ENCODE measurements at places on chromosomes 16 and 17.

DNA sequence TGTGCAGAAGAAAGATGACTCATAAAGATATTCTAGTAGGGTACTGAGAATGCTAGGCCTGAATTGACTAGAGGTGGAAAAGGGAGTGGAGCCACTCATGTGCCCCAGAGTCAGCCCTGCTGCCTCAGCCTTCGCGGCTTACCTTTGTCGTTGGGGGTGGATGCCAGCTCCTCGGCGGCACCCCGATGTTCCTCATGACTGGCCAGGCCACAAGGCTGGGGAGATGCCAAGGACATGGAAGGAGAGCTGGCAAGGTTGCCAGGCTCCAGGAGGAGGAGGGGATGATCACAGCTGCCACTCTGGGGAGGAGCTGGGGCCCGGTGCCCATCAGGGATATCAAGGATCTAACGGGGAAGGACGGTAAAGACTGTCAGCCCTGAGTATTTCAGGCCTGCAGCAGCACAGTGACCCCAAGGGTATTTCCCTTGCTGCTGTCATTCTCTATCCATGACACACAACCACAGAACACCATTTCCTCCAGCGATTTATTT, 9.7 kb upstream of the SLC35B1 start:
- DNase-seq = no peak

GRCh38 chr16:31484491-31485171, 1.7 kb downstream of the SLC5A2 start:
- DNase-seq = no peak

- no peak for DNase-seq
These were observed 10.2 kb downstream of the CFAP97D1 start for GRCh38 chr17:43790311-43790940.

DNA sequence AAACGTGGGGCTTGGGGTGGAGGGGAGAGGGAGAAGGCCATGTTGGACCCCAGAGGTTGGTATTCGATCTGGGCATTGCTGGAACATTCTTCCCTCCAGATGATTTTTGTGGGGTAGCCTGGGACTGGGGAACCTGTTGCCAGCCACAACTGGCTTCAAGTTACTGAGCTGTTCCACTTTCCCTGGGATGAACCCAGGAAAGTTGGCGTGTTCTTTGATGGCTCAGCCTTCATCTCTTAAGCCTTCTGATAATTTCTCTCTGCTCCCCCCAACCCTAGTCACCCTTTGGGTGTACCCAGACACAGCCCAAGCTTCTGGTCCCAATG, 2.1 kb downstream of the TBX21 start:
- DNase-seq = no peak

DNA sequence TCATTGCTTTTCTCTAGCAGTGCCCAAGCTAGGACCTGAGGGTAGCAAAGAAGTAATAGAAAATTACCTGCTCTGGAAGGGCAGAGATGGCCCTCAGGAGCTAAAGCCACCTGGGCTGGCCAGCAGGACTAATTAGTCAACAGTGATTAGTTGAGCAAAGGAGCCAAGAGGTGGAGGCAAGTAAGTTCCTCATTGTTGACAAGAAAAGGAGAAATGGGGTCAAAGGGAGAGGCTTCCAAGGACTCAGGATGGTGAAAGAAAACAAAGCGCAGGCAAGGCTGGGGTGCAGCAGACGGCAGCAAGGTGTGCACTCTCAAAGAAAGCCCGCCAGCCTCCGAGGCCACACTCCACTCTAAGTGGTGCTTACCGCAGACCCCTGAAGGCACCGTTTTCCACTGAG, 44.6 kb downstream of the CMTM4 start:
- DNase-seq = no peak

DNA sequence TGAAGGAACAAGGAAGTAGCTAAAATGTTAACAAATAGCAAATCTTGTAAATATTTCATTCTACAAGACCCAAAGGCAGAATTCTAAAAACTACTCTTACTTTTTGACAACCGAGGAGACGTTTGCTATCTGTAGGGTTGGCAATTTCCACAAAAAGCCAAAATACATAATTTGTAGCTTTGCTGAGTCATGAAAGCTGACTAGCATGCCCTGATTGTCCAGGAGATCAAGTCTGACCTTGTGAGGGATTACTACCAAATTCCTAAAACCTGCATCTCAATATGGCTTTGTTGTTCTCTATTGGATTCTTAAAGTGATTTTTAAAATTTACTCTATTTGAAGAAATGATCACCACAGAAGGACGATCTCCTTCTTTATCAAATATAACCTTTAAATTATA, 10.8 kb downstream of the DNAJA2 start:
- no peak for DNase-seq

GRCh38 chr16:56257239-56257638, 66.0 kb downstream of the GNAO1 start:
- DNase-seq = no peak

GRCh38 chr17:34090593-34090992, 164.5 kb upstream of the CCL2 start:
- no peak for DNase-seq

- DNase-seq = no peak
These were observed 12.7 kb downstream of the REXO5 start for GRCh38 chr16:20818929-20819585.

GRCh38 chr16:88971371-88972097, 5.5 kb downstream of the CBFA2T3 start:
- DNase-seq = no peak

GRCh38 chr17:31321481-31321880, at the start of gene EVI2A:
Gene EVI2A (minus strand): TSS chr17:31321622. CDS start chr17:31319013, 2,609 bp downstream.
- peak; percentile 86 for DNase-seq

DNA sequence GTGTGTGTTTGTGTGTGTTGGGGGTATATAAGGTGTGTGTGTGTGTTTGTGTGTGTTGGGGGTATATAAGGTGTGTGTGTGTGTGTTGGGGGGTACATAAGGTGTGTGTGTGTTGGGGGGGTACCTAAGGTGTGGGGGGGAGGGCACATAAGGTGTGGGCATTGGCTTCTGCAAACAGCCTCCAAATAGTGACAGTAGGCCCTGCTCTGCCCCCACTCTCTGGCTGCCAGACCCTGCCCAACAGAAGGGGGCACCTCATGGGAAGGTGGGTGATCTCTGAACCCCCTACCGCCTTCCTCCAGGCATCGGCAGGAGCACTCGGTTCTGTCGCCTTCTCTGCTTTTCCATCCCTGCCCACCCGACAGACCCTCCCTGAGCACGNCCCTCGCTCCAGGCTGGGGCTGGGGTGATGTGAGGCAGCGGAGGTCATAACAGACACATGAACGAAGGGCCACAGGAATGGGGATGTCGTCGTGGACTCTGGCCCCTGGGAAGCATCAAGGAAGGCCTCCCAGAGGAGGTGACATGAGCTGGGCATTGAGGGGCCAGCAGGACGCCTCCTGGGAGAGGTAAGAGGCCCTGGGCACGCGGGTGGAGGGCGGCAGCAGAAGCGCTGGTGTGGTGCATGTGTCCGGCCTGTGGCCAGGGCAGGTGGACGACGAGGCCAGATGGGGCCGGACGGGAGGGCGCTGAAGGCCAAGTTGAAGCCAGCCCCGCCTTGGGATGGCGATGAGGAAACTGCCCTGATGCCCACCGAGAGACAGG, 136.6 kb upstream of the RPH3AL start:
- DNase-seq = peak; percentile 18

DNA sequence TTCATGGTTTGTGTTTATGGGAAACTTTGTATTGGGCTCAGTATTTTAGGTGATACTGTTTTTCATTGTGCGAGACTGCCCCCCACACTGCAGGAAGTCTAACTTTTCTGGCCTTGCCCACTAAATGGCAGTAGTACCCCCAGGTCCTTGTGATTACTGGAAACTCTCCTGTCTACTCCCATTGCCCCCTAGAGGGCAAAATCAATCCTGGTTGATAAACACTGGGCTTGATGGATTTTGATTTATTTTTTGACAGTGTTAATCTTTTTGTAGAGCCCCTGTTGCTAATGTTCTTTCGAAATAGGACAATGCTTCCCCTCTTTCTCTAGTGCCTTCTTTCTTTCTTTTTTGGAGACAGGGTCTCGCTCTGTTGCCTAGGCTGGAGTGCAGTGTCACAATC, 15.5 kb downstream of the METTL9 start:
- no peak for DNase-seq

- DNase-seq = no peak
These were observed 434 bp upstream of the CPSF4L start for GRCh38 chr17:73261952-73262675.

- DNase-seq = no peak
These were observed 23.6 kb downstream of the MPG start for GRCh38 chr16:101586-101985.

DNA sequence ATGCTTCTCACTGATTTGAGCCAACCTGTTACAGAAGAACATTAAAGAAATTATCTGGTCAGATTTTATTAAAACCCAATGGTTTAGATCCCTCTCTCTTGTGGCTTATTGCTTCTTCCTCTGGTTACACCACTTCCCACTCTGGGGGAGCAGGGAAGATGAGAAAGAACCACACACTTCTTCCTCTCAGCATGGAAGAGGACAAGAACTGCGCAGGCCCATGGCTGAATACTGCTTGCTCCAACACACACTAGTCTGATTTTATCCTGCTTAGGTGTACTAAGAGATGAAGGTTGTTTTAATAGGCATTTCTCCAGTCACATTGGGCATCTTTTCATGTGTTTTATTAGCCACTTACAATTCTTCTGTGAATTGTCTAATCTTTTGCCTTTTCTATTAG, 27.6 kb downstream of the MAP3K3 start:
- DNase-seq = no peak

DNA sequence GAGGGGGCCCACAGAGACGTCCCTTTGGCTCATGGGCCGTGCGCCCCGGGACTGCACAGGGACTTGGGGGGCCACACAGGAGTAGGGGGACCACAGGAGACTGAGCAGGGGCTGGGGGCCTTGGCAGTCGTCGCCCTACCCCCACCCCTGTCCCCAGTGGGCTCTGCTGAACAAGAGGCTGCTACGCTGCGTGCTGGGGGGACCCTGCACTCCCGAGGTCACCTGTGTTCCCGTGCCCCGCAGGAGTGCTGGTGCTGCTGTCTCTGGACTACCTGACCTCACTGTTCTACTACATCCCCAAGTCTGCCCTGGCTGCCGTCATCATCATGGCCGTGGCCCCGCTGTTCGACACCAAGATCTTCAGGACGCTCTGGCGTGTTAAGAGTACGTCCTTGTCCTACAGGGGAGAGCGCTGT, 14.4 kb upstream of the RNF213 start:
- no peak for DNase-seq

GRCh38 chr17:47810200-47810821, 11.3 kb downstream of the OSBPL7 start:
- no peak for DNase-seq

Data from stimulated activated CD4-positive, alpha-beta T cell treated with anti-CD3 and anti-CD28 coated beads, Interleukin-4, amount 100 ng/mL, for 4 hours (primary cell).